Activated naive CD4-positive, alpha-beta T cell treated with anti-CD3 and anti-CD28 coated beads for 36 hours (primary cell): ENCODE measurements at places on chromosomes 13 and 19.

DNA sequence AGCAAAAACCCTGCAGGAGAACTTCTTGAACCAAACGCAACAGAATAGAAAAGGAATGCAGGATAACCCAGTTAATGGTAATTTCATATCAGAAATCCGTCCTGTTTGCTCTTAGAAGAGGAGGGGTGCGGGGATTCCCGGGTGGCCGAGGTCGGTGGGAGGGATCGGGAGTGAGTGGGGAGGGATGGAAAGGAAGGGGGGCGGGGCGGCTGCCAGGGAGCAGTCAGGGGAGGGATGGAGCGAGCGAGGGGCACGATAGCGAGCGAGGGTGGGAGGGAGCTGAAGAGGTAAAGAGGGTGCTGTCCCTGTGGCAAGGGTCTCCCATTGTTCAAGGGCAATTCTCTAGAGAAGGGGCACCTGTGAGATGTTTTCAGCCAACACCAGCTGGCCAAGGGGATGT is 26.5 kb downstream of the CD177 start:
- no peak for DNase-seq

- DNase-seq = no peak
Measured at GRCh38 chr13:97567510-97568243, 133.7 kb downstream of the RAP2A start.

DNA sequence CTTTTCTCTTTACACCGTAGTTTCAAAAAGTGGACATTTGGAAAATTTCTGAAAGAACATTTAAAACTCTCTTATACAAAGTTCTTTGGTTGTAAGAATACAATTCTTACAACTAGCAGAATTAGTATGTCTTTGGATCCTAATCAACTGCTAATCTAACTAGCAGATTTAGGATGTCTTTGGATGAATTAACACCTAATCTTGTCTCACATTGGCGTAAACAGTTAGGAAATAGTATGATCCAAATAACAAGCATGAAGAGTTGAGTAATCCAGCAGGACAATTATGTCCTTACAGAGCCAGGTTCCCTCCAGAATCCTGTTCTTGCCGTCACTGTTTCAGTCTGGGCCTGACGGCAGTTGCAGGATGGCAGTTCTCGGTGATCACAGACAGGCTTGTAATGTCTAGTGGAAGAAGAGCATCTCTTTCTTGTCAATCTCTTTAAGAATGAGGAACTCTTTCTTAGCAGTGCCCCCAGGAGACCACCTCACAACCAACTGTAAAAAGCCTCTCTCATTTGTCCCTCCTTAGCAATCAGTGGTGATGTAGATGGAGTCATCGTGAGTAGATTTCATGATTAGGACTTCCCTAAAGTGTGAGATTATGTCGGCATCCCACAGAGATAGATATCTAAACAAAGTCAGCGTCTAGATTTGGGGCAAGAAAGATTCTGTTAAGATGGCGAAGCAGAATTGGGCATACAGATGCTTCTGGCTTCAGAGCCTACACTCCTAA is 5.7 kb upstream of the TNFSF13B start:
- DNase-seq = no peak

DNA sequence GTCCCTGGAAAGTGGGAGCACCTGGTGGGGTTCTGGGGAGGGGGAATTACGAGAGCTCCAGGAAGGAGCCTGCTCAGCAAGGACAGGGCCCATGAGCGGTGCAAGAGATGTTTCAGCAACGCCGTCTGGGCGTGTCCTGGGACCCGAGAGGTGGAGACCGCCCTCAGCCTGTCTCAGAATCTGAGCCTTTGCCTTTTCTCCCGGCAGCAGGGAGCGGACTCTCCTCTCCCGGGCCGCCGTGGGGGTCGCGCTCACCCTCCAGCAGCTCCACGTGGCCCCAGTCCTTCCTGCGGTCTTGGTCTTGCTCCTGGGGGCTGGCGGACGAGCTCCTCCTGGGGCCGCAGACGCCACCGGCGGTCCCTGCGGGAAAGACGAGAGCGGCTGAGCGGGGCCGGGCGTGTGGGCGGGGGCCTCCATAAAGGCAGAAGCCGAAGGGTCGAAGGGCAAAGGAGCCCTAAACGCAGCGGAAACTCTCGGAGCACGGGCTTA is 714 bp downstream of the POLRMT start:
- DNase-seq = peak; percentile 55

GRCh38 chr19:31100981-31101380 is 248.3 kb downstream of the TSHZ3 start:
- no peak for DNase-seq

GRCh38 chr13:48896312-48896711 is 79.4 kb upstream of the FNDC3A start:
- DNase-seq = no peak

DNA sequence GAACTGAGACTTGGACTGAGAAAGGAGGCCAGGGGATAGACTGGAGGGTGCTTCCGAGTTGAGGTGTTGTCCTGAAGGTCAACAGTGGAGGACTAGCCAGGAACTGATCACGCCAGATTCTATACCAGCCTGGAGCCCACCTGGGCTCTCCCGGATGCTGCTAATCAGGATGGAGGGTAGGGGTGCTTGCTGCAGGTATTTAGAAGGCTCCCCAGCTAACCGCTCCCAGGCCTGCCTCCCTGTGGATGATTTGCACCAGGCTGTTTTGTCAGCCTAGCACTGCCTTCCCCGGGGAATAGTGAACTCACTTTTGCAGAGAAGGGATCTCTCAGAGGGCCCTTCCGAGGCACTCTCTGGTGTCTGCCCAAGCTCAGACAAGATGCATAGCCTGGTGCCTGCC is 60.5 kb upstream of the KCTD15 start:
- DNase-seq = no peak

GRCh38 chr19:46192992-46193650 is 36.4 kb upstream of the IGFL1 start:
- no peak for DNase-seq

- DNase-seq = no peak
Measured at GRCh38 chr19:14502334-14503092, 6.6 kb upstream of the GIPC1 start.

DNA sequence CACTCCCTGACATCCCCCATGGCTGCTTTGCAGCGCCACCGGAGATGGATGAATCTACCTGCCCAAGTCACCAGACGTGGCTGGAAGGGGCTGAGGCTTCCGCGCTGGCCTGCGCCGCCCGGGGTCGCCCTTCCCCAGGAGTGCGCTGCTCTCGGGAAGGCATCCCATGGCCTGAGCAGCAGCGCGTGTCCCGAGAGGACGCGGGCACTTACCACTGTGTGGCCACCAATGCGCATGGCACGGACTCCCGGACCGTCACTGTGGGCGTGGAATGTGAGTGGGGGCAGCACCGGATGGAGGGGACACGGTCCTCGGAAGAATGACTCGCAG is 4.6 kb downstream of the ICAM5 start:
- no peak for DNase-seq

DNA sequence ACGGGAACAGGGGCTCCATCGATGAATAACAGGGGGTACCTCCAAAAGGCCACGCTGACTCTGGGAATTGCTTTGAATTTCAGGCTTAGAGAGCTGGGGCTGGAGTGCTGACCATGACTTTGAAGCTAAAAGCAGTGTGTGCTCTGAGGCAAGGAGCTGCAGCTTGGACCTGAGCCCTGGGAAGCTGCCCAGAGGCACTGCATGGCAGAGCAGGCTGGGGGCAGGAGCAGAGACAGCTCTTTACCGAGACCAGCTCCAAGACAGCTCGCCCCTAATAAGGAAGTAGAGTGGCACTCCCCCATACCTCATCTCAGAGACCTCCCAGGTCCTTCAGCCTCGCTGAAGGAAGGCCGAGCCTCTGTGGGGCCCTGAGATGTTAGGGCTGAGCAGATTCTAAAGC is 200.2 kb downstream of the COL4A1 start:
- DNase-seq = no peak

DNA sequence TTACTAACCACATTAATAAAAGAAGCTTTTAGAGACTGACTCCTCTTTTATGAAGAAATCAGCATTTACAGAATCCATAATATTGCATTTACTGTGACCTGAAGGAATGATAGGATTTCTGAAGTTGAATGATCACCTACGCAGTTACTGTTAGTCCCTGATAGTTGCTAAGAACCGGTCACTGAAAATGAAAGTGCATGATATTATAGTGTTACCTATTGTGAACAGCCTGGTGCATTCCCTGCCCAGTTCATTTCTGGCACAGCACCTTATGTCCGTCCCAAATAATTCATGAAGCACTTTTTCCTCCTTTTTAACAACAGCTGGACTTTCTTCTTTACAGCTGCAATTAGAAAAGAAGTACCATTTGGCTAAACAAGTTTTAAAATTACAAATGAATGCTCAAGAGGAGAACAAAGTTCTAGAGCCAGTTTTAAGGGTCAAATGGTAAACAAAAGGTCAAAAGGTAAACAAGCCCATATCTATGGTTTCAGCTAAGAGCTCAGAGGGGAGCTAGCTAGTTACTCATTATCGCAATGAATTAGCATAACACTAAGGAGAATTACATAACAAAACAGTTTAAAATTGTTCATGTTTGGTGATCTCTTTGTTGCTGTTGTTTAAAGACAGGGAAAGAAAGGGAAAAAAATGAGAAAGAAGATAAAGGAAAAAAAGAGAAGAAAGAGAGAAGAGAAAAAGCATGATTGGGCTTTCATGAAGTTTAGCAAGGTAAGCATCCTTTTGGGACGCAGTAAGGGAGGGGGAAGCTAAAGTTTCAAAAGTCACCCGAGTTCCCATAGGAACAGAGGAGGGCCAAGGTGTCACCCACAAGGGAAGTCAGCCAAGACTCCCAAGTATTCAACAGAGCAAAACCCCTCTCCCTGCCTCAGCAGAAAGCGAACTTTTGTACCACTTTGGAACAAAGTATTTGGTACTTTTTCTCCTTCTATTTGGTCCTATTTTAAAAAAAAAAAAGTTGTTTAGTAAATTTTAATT is 50.2 kb downstream of the FLT3 start:
- no peak for DNase-seq

DNA sequence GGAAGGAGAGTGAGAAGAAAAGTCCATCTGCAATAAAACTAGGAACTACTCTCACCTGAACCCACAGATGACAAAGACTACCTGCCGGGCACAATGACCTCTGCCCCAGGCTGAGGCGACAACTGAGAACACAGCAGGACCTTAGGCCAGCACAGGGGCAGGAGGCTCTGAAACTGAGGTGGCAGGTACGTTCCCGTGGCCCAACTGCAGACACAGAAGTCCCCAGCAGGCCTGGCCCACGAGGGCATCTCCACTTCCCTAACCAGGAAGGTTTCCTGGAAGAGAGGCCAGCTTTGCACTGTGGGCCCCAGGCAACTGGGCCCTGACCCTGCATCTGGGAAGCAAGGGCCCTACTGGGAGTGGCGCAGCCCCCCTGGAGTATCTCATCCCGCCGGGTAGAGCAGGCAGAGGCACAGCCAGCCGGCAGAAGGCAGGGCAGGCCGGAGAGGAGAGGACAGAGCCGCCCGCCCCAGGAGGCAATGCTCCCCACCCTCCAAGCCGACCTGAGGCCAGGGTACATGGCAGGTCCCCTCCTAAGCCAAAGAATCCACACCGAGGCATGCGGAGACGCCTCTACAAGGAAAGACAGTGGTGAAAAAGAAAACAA is 32.7 kb downstream of the STK24 start:
- DNase-seq = no peak
